ENCODE measurements at places on chromosomes 4 and X.

- DNase-seq = peak; percentile 11
Observed at GRCh38 chr4:152166567-152166966, 369.3 kb downstream of the FBXW7 start.

- no peak for DNase-seq
Observed at GRCh38 chrX:153960077-153960476, 11.5 kb downstream of the HCFC1 start.

- DNase-seq = no peak
Observed at GRCh38 chr4:127347936-127348335, 284.8 kb upstream of the INTU start.

GRCh38 chr4:140372751-140373327, 607 bp upstream of the SCOC start:
- no peak for DNase-seq

GRCh38 chrX:117998171-117998570, 118.4 kb downstream of the KLHL13 start:
- DNase-seq = no peak

Data from NT2/D1 (cell line).